ENCODE measurements at places on chromosomes 5 and 9. TPM values are rescaled to one million over a fixed set of nuclear protein-coding genes. Genes with fewer than 3 reads are reported as not detected.

GRCh38 chr5:133723651-133724366 is 111.5 kb upstream of the FSTL4 start:
- H3K27me3 ChIP-seq: no peaks in the 10 kb centered on the region
- H3K4me1 ChIP-seq: no peaks in the 10 kb centered on the region
- H3K27ac ChIP-seq: no peak overlapping the region

GRCh38 chr9:105296877-105297287 is 52.4 kb downstream of the SLC44A1 start:
- H3K27ac ChIP-seq: no peak overlapping the region
- H3K4me1 ChIP-seq: peaks cover 9% of the 10 kb centered on the region
- H3K36me3 ChIP-seq: no peaks in the 10 kb centered on the region
- H3K27me3 ChIP-seq: no peaks in the 10 kb centered on the region

- no peaks in the 10 kb centered on the region for H3K27me3 ChIP-seq
- no peak for DNase-seq
- H3K36me3 ChIP-seq: no peaks in the 10 kb centered on the region
- H3K27ac ChIP-seq: no peak overlapping the region
Observed at GRCh38 chr5:39177631-39177964, 41.8 kb downstream of the FYB1 start.

DNA sequence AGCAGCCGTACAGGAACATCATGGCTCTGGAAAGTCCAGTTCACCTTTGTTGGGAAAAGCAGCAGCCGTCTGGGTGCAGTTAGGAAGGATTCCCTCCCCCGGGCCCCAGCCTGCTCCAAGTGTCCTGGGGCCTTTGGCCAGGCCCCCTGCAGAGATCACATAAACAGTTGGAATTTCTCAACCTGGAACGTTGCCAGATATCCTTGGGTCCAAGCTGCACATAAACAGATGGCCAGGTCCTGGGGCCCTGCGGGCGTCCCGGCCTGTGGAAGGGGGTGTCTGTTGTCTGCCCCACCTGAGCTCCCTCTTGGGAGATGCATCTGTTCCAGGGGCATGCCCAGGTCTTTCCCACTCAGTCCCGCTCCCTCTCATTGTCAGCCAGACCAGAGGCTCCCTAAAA is 92.7 kb downstream of the COL5A1 start:
- H3K27ac ChIP-seq: no peak overlapping the region
- no peak overlapping the region for H3K4me3 ChIP-seq
- no peaks in the 10 kb centered on the region for H3K36me3 ChIP-seq
- peak; percentile 60 for DNase-seq
- no peaks in the 10 kb centered on the region for H3K27me3 ChIP-seq

DNA sequence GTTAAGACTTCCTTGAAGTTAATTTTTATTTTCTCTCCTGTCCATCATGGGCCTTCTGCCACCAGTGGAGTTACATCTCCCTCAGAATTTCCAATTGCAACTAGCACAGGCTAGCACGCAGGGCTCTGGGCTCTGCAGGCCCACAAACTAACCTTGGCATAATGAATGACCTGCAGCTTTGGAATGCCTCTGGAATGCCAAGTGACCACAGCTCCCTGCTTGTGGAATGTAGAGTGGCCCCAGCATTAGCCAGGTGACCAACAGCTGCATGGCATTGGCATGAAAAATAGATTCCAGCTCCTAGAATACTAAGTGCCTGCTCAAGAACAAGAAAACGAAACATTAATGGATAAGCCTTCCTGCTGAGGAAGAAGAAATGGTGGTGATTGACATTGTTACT is 726.1 kb downstream of the BRINP1 start:
- H3K36me3 ChIP-seq: no peaks in the 10 kb centered on the region
- H3K4me1 ChIP-seq: no peaks in the 10 kb centered on the region
- H3K27me3 ChIP-seq: no peaks in the 10 kb centered on the region
- DNase-seq: no peak
- H3K27ac ChIP-seq: no peak overlapping the region

DNA sequence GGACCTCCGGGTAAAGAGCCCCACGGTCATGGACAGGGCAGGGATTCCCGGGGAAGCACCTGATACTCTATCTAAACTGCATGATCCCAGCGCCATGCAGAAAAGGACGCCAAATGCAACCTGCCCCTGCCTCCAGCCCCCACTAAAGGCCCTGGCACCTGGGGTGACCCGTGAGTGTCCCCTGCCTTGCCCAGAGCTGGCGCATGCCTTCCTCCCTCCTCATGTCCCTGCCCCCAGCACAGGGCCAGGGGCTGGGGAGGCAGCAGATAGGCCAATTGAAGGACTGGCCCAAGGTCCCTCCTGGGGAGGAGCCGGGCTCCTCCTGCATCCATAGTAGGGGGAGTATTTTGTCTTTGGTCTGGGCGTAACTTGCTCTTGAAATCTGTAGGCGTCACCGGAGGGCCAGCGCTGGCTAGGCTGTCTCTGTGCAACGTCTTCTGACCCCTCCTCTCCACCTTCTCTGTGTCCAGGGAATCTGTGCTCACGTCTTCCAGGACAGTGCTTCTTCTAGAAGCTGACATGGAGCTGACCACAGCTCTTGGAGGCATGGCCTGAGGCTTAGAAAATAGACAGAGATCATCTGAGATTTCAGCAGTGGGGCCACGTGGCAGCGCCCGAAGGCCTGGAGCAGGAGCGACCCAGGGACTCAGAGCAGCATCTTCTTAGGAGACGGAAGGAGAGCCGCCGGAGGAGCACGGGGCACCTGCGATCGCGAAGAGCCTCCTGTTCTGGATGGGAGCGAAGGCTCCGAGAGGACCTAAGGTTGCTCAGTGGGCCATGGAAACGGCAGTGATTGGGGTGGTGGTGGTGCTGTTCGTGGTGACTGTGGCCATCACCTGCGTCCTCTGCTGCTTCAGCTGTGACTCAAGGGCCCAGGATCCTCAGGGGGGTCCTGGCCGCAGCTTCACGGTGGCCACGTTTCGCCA is 660 bp downstream of the SPAAR start:
- H3K36me3 ChIP-seq: no peaks in the 10 kb centered on the region
- H3K4me3 ChIP-seq: peak overlapping the region; percentile 65
- peak; percentile 91 for DNase-seq

DNA sequence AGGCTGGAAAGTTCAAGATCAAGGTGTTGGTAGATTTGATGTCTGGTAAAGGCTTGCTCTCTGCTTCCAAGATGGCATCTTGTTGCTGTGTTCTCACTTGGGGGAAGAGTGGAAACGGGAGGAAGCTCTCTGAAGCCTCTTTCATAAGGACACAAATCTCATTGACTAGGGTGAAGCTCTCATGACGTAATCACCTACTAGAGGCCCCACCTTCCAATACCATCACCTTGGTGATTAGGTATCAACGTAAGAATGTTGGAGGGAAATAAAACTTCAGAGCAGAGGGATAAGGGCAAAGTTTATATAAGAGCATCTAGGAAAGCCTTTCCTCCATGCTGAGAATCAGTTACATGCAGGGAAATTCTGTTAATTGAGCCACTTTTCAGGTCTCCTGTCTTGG is 15.4 kb upstream of the KLF9 start:
- H3K27me3 ChIP-seq: no peaks in the 10 kb centered on the region
- no peaks in the 10 kb centered on the region for H3K4me1 ChIP-seq
- DNase-seq: no peak
- no peaks in the 10 kb centered on the region for H3K36me3 ChIP-seq
- no peak overlapping the region for H3K4me3 ChIP-seq

- no peaks in the 10 kb centered on the region for H3K4me1 ChIP-seq
- DNase-seq: no peak
- no peaks in the 10 kb centered on the region for H3K36me3 ChIP-seq
- H3K27me3 ChIP-seq: no peaks in the 10 kb centered on the region
Observed at GRCh38 chr5:160747987-160748386, 104.0 kb downstream of the ATP10B start.

DNA sequence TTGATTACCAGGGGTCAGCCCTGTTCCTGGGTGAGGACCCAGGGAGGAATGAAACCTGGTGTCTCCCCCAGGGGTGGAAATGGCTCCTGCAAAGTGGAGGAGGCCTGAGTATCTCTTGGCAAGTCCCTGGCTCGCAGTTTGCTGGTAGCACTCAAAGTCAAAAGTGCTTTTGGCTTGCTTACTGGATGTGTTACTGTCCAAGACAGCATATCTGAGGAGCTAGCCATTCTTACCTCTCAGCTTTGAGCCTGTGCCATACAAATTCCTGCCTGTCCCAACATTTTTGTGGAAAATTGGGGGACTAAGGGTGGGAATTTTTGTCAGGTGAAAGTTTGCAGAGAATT is 9.9 kb downstream of the ZNF618 start:
- no peaks in the 10 kb centered on the region for H3K27me3 ChIP-seq
- H3K36me3 ChIP-seq: no peaks in the 10 kb centered on the region
- DNase-seq: no peak

GRCh38 chr5:155871623-155872022 is 455.3 kb upstream of the SGCD start:
- no peak overlapping the region for H3K27ac ChIP-seq
- H3K36me3 ChIP-seq: no peaks in the 10 kb centered on the region
- no peaks in the 10 kb centered on the region for H3K4me1 ChIP-seq
- DNase-seq: no peak

- no peak for DNase-seq
- no peaks in the 10 kb centered on the region for H3K27me3 ChIP-seq
- no peak overlapping the region for H3K4me3 ChIP-seq
- no peak overlapping the region for H3K27ac ChIP-seq
Observed at GRCh38 chr9:77810637-77811119, 162.6 kb upstream of the GNA14 start.

Gene SPATA31E1
- total RNA-seq: 4.6 TPM

Gene AK1
- 103 TPM for total RNA-seq

Gene FGD3
- total RNA-seq: 14.3 TPM

Gene GRXCR2
- not detected for total RNA-seq

Gene PAEP
- total RNA-seq: not detected

Gene REEP2
- total RNA-seq: 15.7 TPM

Gene TMEM171
- total RNA-seq: 2.7 TPM

Gene SPACA9
- 115 TPM for total RNA-seq

Gene PPP6C
- total RNA-seq: 40.5 TPM

Gene MYORG
- 2.8 TPM for total RNA-seq

Gene BRINP1
- total RNA-seq: 1.7 TPM

Gene NDFIP1
- total RNA-seq: 319 TPM

Gene LECT2
- 0.87 TPM for total RNA-seq

Gene LAMC3
- 86.3 TPM for total RNA-seq

Gene C7
- 147 TPM for total RNA-seq

Gene NDST1
- 174 TPM for total RNA-seq

Gene C5orf52
- total RNA-seq: 13.9 TPM

All from testis (tissue), 5 donors.